Bladder microvascular endothelial cell (primary cell): ENCODE measurements at places on chromosomes 6 and 20. TPM values are rescaled to one million over a fixed set of nuclear protein-coding genes. Genes with fewer than 3 reads are reported as not detected.

HLA-DRB5 gene
- 1.6 and 12.3 TPM in 2 replicates for total RNA-seq

C6orf163 gene
- total RNA-seq, result 0.65 and 1.3 TPM in 2 replicates

ZGPAT gene
- 16.4 and 23.8 TPM in 2 replicates for total RNA-seq

VIP gene
- total RNA-seq, result 0.16 and 1.3 TPM in 2 replicates

OPRM1 gene
- not detected in 2 replicates for total RNA-seq

DEFB124 gene
- not detected in 2 replicates for total RNA-seq

IPCEF1 gene
- 0.32 and 0.82 TPM in 2 replicates for total RNA-seq

ARMC12 gene
- 0.50 TPM in 1 of 2 replicates, not detected in the other for total RNA-seq

NUDT3 gene
- 14.7 and 22.0 TPM in 2 replicates for total RNA-seq

GATA5 gene
- total RNA-seq, result not detected in 2 replicates

OR12D3 gene
- total RNA-seq, result not detected in 2 replicates

PAX1 gene
- total RNA-seq, result not detected in 2 replicates

ZNF165 gene
- 0.13 and 0.16 TPM in 2 replicates for total RNA-seq

KIF13A gene
- total RNA-seq, result 56.0 and 94.0 TPM in 2 replicates

TGM3 gene
- not detected in 2 replicates for total RNA-seq

PSMB8 gene
- 67.2 and 113 TPM in 2 replicates for total RNA-seq

HLA-C gene
- total RNA-seq, result 339 and 577 TPM in 2 replicates

ZC2HC1B gene
- not detected in 2 replicates for total RNA-seq

GTSF1L gene
- total RNA-seq, result not detected in 2 replicates

GSTA3 gene
- total RNA-seq, result not detected in 2 replicates

MUCL3 gene
- total RNA-seq, result not detected in 2 replicates

FAM162B gene
- total RNA-seq, result 0.16 and 3.5 TPM in 2 replicates

ELOVL4 gene
- total RNA-seq, result 0.49 and 0.63 TPM in 2 replicates

MUC21 gene
- not detected in 2 replicates for total RNA-seq

MLN gene
- total RNA-seq, result not detected in 2 replicates

C20orf144 gene
- under 0.01 TPM in 1 of 2 replicates, not detected in the other for total RNA-seq

NFKBIL1 gene
- total RNA-seq, result 18.3 and 27.2 TPM in 2 replicates

BPIFA3 gene
- not detected in 2 replicates for total RNA-seq

NRSN1 gene
- not detected in 2 replicates for total RNA-seq

BPIFB4 gene
- not detected in 2 replicates for total RNA-seq

CHMP4B gene
- total RNA-seq, result 37.4 and 57.4 TPM in 2 replicates

ZNF76 gene
- 17.3 and 31.0 TPM in 2 replicates for total RNA-seq

SLC22A3 gene
- total RNA-seq, result not detected in 2 replicates
